ENCODE measurements at places on chromosomes 2 and 18.

DNA sequence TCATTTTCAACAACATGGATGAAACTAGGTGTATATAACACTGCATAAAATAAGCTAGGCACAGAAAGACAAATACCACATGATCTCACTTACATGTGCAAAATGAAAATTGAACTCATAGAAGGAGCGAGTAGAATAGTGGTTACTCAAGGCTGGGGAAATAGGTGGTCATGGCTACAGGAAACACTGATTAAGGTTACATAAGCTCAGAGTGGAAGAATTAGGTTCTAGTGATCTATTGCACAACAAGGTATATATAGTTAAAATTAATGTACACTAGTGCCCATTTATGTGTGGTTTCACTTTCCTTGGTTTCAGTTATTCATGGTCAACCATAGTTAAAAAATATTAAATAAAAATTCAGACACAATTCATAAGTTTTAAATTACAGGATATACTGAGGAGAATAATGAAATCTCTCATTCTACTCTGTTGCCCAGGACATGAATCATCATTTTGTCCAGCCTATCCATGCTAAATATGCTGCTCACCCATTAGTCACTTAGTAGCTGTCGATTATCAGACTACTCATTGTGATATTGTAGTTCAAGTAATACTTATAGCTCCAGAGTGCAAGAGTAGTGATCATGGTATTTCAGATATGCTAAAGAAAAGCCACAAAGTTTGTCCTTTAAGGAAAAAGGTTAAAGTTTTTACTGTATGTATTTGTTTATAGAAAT is 1530.9 kb upstream of the LRRTM1 start:
- DNase-seq = no peak

GRCh38 chr2:100588071-100588786 is 25.4 kb downstream of the PDCL3 start:
- peak; percentile 23 for DNase-seq

DNA sequence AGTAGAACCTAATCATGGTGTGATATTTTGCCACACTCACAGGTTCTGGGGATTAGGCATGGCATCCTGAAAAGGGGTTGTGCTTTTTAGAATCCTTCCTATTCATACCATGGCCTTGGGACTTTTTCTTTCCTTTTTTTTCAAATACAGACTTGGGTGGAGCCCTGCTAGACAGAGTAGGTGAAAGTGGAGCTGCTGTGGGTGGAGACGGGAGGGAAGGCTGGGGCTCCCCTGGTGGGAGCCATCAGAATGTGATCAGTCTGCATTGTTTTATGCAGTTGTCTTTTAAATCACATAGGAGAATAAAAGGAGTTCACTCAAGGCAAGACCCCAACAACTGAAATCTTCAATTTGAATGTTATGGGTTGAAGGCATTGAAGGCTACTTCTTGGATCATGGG is 130.2 kb downstream of the VAPA start:
- no peak for DNase-seq

DNA sequence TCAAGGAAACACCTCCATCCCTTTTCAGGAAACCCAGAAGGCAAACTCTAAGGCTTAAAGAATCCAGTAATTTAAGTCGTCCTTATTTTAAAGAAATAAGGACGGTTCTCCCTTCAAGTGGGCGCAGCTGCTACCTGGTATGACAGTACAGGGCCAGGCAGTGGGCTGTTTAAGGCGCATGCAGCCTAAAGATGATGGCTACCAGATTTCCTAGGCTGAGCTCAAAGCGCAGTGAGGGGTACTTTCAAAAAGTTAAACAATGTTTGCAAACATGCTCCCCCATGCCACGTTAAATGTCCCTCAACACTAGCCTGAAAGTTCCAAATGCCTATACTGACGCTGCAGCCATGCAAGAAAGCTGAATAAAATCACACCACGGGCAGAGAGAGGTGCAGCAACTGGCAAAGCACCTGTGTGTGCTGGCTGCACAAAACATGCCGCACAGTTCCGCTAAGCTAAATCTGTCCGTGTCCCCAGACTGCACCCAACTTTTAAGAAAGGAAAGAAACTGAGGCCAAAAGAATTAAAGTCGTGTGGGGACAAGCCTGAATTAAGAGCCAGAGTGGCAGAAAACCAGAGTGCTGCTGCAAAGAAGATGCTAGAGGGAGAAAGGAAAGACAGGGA is 583 bp downstream of the HIBCH start:
- DNase-seq = peak; percentile 45
